Uterus (tissue), 4 donors: ENCODE measurements at places on chromosomes 11 and 22. TPM values are rescaled to one million over a fixed set of nuclear protein-coding genes. Genes with fewer than 3 reads are reported as not detected.

The COPB1 gene
- total RNA-seq = 279 TPM

The MMP8 gene
- total RNA-seq = 0.76 TPM

The FBLN1 gene
- total RNA-seq = 463 TPM

The CDC45 gene
- not detected for total RNA-seq

The CBL gene
- total RNA-seq = 10.0 TPM

The CREB3L1 gene
- 20.8 TPM for total RNA-seq

The P2RY2 gene
- total RNA-seq = 3.1 TPM

The SLC1A2 gene
- 1.0 TPM for total RNA-seq

The HBE1 gene
- total RNA-seq = not detected

The HDAC10 gene
- total RNA-seq = 1.2 TPM

The CASP5 gene
- total RNA-seq = not detected

- no peak overlapping the region for H3K27ac ChIP-seq
- no peaks in the 10 kb centered on the region for H3K4me1 ChIP-seq
- no peak for DNase-seq
- no peaks in the 10 kb centered on the region for H3K27me3 ChIP-seq
Measured at GRCh38 chr22:46617207-46617985, 2.8 kb upstream of the GRAMD4 start.

DNA sequence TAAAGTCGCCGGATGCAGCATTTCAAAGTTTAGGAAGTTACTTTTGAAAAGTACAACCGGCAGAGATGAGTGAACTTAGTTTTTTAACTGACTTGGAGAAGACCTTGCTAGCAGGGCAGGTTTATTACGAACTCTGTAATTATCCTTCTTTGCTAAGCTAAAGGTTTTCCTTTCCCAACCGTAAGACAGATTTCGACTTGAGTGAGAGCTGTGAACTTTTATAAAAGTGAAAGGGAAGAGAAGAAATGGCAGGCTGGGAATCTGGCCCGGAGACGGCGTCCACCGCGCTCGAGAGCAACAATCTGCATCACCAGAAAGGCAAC is 659 bp upstream of the TEAD1 start:
- no peak for DNase-seq
- H3K36me3 ChIP-seq = no peaks in the 10 kb centered on the region
- H3K27ac ChIP-seq = peak overlapping the region; percentile 100
- peak overlapping the region; percentile 61 for H3K4me3 ChIP-seq

DNA sequence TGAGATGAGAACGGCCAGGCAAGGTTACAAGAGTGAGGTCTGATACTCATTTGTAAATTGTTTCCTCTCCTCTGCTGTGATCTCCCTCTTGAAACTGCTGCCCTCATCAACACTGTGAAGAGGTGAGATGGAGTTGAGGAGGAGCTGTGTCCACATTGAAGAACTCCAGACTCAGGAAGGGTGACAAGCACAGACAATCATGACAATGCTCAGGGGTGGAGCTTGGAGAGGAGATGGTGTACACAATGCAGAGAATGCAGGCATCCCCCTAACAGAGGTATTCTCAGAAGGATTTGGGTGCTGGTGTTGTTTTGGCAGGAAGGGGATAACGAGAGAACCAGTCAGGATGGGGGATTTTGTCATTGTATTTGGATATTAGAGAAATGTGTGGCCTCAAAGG is 21.5 kb upstream of the MMP7 start:
- H3K27ac ChIP-seq = no peak overlapping the region
- no peaks in the 10 kb centered on the region for H3K4me1 ChIP-seq
- no peak for DNase-seq
- H3K4me3 ChIP-seq = no peak overlapping the region

DNA sequence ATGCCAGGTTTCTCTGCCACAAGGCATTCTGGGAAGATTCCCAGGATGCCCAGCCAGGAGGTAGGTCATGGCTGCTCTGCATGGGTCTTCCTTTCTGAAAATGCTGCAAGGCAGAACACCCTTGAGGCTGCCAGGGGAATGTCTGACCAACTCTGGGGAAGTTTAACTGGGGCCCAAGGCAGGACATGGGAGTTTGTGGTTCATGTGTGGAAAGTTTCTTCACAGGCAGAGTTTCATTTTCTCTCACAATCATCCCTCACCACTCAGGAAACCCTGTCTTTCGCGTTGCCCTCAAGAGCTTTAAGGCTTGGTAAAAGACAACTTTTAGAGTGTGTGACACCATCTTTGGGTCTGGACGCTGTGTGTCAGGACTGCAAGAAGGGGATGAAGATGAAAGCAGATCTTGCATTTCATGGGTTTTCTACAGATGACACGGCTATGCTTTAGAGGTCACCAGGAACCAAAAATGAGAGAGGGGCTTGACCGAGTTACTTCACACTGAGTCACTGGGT is 133.5 kb downstream of the CD44 start:
- H3K4me1 ChIP-seq = no peaks in the 10 kb centered on the region
- H3K27me3 ChIP-seq = no peaks in the 10 kb centered on the region
- no peak overlapping the region for H3K27ac ChIP-seq
- H3K4me3 ChIP-seq = no peak overlapping the region
- no peak for DNase-seq

GRCh38 chr11:125164091-125164421 is 495 bp upstream of the PKNOX2 start:
- H3K27me3 ChIP-seq = no peaks in the 10 kb centered on the region
- H3K27ac ChIP-seq = peak overlapping the region; percentile 79
- H3K4me3 ChIP-seq = peak overlapping the region; percentile 55
- no peaks in the 10 kb centered on the region for H3K4me1 ChIP-seq
- no peaks in the 10 kb centered on the region for H3K36me3 ChIP-seq

DNA sequence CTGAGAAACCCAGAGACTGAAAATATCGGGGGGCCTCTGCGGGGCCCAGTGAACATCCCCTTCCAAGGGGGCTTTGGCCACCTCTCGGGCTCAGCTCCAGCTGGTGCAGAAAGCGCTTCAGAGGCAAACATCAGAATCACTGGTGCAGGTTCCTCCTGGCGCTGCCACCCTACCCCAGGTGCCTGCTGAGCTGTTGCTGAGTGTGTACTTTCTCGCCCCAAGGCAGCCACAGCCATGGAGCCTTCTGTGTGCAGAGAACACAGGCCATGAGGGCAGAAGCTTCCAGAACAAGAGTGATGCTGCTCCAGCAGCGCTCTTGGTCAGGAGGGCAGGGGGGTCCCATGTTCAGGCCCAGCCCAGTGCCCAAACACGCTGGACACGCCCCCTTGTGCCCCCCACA is 6.3 kb downstream of the DRD4 start:
- no peaks in the 10 kb centered on the region for H3K4me1 ChIP-seq
- no peak for DNase-seq

- no peak overlapping the region for H3K4me3 ChIP-seq
- peaks cover 11% of the 10 kb centered on the region for H3K4me1 ChIP-seq
- no peaks in the 10 kb centered on the region for H3K36me3 ChIP-seq
- H3K27me3 ChIP-seq = no peaks in the 10 kb centered on the region
- peak overlapping the region; percentile 85 for H3K27ac ChIP-seq
- no peak for DNase-seq
Measured at GRCh38 chr11:35066783-35067423, 72.1 kb upstream of the CD44 start.

DNA sequence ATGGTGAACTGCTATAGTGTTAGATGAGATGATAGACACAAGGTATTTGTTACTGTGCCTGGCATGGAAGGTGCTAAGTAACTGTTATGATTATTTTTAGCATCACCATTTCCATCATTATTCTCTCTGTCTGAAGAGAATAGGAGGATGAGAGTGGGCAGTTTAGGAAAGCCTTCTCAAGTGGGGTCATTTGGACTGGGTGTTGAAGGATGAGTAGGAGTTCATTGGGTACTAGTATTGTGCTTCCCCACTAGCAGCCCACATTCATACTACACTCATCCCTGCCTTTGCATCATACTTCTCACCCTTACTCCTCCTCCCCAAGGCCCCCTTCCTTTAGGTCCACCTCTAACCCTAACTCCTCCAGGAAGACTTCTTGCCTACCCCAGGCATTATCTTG is 20.6 kb downstream of the MYEOV start:
- no peaks in the 10 kb centered on the region for H3K4me1 ChIP-seq
- no peak for DNase-seq
- H3K27me3 ChIP-seq = no peaks in the 10 kb centered on the region

- H3K27ac ChIP-seq = no peak overlapping the region
- H3K4me1 ChIP-seq = no peaks in the 10 kb centered on the region
- H3K36me3 ChIP-seq = no peaks in the 10 kb centered on the region
- H3K27me3 ChIP-seq = no peaks in the 10 kb centered on the region
- DNase-seq = no peak
Measured at GRCh38 chr11:123020968-123021367, 39.3 kb upstream of the BSX start.

- H3K36me3 ChIP-seq = no peaks in the 10 kb centered on the region
- H3K27ac ChIP-seq = peak overlapping the region; percentile 34
- no peaks in the 10 kb centered on the region for H3K27me3 ChIP-seq
- no peaks in the 10 kb centered on the region for H3K4me1 ChIP-seq
- no peak for DNase-seq
- H3K4me3 ChIP-seq = no peak overlapping the region
Measured at GRCh38 chr22:17938484-17938924, 85.9 kb downstream of the MICAL3 start.

GRCh38 chr11:73182824-73183321 is 35.2 kb upstream of the P2RY2 start:
- no peaks in the 10 kb centered on the region for H3K4me1 ChIP-seq
- no peaks in the 10 kb centered on the region for H3K27me3 ChIP-seq
- DNase-seq = no peak
- H3K4me3 ChIP-seq = no peak overlapping the region

- H3K36me3 ChIP-seq = no peaks in the 10 kb centered on the region
- DNase-seq = no peak
- H3K27me3 ChIP-seq = no peaks in the 10 kb centered on the region
Measured at GRCh38 chr22:24938741-24939341, 7.7 kb downstream of the LHFPL7 start.

DNA sequence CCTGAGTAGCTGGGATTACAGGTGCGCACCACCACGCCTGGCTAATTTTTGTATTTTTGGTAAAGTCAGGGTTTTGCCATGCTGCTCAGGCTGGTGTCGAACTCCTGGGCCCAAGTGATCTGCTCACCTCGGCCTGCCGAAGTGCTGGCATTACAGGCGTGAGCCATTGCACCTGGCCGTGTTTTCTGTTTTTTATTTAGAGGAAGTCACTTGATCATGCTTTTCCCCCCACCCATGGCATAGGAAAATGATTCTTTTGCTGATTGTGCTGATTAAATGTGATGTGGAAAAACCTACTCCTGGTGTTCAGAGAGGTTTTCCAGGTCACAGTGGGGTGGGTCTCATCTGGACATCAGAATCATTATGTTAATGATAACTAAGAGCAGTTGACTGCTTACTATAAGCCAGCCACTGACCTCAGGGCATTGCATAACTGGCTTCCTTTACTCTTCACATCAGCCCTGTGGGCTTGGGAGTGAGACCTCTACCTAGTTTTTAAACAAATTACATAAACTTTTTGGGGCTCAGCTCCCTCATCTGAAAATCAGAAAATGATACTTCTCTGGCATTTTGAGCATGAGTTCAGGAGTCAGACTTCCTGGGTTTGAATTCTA is 71.0 kb downstream of the PTPRJ start:
- no peak overlapping the region for H3K4me3 ChIP-seq
- H3K27me3 ChIP-seq = no peaks in the 10 kb centered on the region
- no peak for DNase-seq
- no peaks in the 10 kb centered on the region for H3K36me3 ChIP-seq
- no peak overlapping the region for H3K27ac ChIP-seq
- no peaks in the 10 kb centered on the region for H3K4me1 ChIP-seq

DNA sequence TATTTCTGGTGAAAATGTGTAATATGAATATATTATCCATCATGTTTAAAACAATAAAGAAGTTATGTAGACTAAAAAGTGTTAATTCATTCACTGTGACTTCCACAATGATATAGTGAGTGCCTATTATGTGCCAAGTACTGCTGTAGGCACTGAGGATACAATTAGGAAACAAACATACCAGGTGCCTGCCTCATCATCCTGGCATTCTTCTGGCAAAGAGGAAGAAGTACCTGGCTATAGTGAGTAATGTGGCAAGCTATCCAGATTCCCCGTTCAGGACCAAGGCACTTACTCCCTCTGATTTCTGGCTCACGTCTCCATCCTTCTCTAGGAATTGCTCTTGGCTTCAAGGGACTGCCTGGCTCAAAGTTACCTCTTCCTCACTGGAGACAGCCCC is 77.5 kb upstream of the CLMP start:
- H3K27me3 ChIP-seq = no peaks in the 10 kb centered on the region
- no peaks in the 10 kb centered on the region for H3K4me1 ChIP-seq
- H3K4me3 ChIP-seq = no peak overlapping the region
- H3K27ac ChIP-seq = no peak overlapping the region
- H3K36me3 ChIP-seq = no peaks in the 10 kb centered on the region
- DNase-seq = no peak

GRCh38 chr11:75031224-75031753 is 42.6 kb downstream of the NEU3 start:
- no peaks in the 10 kb centered on the region for H3K4me1 ChIP-seq
- H3K27me3 ChIP-seq = no peaks in the 10 kb centered on the region
- no peak overlapping the region for H3K4me3 ChIP-seq
- H3K36me3 ChIP-seq = no peaks in the 10 kb centered on the region

- no peak overlapping the region for H3K27ac ChIP-seq
- DNase-seq = no peak
- H3K4me3 ChIP-seq = no peak overlapping the region
- no peaks in the 10 kb centered on the region for H3K36me3 ChIP-seq
Measured at GRCh38 chr11:17894929-17895658, 117.8 kb downstream of the SERGEF start.

GRCh38 chr11:94840209-94840608 is 72.1 kb downstream of the AMOTL1 start:
- no peak for DNase-seq
- peak overlapping the region; percentile 19 for H3K27ac ChIP-seq
- no peaks in the 10 kb centered on the region for H3K4me1 ChIP-seq
- no peaks in the 10 kb centered on the region for H3K27me3 ChIP-seq
- H3K36me3 ChIP-seq = no peaks in the 10 kb centered on the region
- H3K4me3 ChIP-seq = no peak overlapping the region

GRCh38 chr22:30205281-30206115 is 41.1 kb downstream of the LIF start:
- no peak overlapping the region for H3K4me3 ChIP-seq
- no peaks in the 10 kb centered on the region for H3K27me3 ChIP-seq
- DNase-seq = peak; percentile 66
- peaks cover 17% of the 10 kb centered on the region for H3K4me1 ChIP-seq

GRCh38 chr22:46977656-46978343 is 215.3 kb downstream of the TBC1D22A start:
- no peaks in the 10 kb centered on the region for H3K4me1 ChIP-seq
- no peak overlapping the region for H3K27ac ChIP-seq
- H3K4me3 ChIP-seq = no peak overlapping the region
- no peaks in the 10 kb centered on the region for H3K36me3 ChIP-seq

- no peaks in the 10 kb centered on the region for H3K4me1 ChIP-seq
- no peak for DNase-seq
- no peak overlapping the region for H3K27ac ChIP-seq
- no peaks in the 10 kb centered on the region for H3K27me3 ChIP-seq
Measured at GRCh38 chr22:26994801-26995200, 337.4 kb downstream of the MIAT start.

GRCh38 chr11:47106798-47107411 is 69.8 kb downstream of the ARFGAP2 start:
- no peak for DNase-seq
- no peak overlapping the region for H3K4me3 ChIP-seq
- H3K27ac ChIP-seq = no peak overlapping the region
- H3K27me3 ChIP-seq = no peaks in the 10 kb centered on the region
- no peaks in the 10 kb centered on the region for H3K36me3 ChIP-seq
- H3K4me1 ChIP-seq = no peaks in the 10 kb centered on the region
